ENCODE measurements at places on chromosomes 12 and 14.

DNA sequence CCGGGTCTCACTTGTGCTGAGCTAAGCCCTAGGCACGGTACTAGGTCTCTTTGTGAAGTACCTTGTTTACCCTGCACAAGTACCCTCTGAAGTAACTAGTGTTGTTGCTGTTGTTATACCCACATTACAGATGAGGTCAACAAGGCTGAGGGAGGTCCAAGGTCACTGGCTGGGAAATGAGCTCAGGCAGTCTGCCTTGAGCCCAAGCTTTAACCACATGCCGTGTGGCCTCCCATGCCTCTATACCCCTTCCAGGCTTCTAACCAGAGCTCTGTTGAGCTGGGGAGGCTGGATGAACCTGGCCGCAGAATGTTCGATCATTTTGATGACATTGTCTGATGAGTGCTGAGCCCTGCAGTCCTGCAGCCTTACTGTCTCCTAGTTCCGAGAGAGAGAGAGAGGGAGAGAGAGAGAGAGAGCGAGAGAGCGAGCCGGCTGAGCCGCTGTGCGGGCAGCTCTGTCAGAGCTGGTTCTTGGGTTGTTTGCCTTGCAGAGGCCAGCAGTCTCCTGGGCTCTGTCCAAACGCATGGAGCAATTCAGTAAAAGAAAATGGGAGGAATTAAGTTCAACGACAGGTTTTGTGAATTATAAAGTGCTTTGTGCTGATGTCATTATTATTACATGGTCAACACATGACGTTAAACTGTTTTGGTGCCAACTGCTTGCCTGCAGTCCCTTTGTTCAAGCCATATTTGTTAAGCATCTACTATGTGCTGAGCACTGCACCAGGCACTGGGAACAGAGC lies 13.1 kb downstream of the JDP2 start:
- DNase-seq = no peak

- peak; percentile 76 for DNase-seq
Measured at GRCh38 chr12:29242921-29243431, 93.9 kb downstream of the FAR2 start.

- no peak for DNase-seq
Measured at GRCh38 chr12:109047081-109047805, 5.1 kb upstream of the USP30 start.

- DNase-seq = no peak
Measured at GRCh38 chr12:18755341-18755740, 17.4 kb downstream of the CAPZA3 start.

DNA sequence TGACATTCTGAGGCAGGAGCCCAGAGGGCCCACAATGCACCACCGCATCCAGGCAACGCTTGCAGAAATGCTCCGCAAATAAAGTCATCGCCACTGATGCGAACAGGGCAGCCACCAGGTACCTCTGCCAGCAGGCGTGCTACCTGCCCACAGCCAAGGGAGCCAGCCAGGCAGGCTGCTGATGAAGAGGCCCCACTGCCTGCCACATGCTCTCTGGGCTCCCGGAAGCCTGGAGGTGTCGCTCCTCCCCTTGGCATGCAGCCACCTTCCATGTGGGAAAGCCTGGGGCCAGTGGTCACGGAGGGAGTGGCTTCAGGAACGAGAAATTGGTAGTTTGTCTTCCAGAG lies 14.7 kb downstream of the GPR132 start:
- peak; percentile 54 for DNase-seq

GRCh38 chr12:29771165-29771564 lies 12.6 kb downstream of the TMTC1 start:
- no peak for DNase-seq

DNA sequence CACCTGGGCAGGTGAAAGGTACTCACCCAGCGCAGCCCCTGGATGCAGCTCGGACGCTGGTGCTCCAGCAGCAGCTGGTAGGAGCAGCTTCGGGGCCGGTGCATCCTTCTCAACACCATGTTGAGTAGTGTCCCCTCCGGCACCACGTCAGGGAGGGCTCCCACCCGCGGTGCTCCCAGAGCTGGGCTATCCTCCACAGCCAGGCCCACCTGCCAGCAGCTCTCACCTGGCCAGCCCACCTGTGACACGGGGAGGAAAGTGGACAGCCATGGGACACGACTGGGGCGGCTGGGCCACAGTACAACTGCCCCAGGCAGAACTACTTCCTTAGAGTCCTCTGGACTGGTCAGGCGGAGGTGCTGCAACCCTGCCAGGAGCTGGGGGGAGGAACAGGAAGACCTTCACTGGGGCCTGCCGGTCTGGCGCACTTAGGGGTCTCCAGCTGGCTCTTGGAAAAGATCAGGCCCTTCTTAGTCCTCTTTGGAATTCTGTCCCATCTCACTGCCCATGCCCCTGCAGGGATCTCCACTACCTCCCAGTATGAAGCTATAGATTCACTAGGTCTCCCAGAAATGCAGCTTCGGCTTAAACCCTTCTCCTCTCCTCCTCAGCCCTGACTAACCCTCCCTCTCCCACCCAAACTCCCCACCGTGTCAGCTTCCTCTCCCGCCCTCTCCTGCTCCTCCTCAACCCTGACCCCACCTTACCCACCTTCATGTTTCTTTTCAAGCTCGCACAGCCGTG lies 668 bp downstream of the RAPGEF3 start:
- peak; percentile 52 for DNase-seq

- peak; percentile 33 for DNase-seq
Measured at GRCh38 chr12:53696285-53696654, 20.4 kb upstream of the ATP5MC2 start.

- DNase-seq = no peak
Measured at GRCh38 chr12:29053567-29053966, 95.5 kb upstream of the FAR2 start.
